ENCODE measurements at places on chromosomes 6 and 20.

GRCh38 chr6:6556738-6557503 is 31.6 kb upstream of the LY86 start:
- DNase-seq = no peak

GRCh38 chr6:100084316-100084990 is 90.4 kb upstream of the MCHR2 start:
- no peak for DNase-seq

DNA sequence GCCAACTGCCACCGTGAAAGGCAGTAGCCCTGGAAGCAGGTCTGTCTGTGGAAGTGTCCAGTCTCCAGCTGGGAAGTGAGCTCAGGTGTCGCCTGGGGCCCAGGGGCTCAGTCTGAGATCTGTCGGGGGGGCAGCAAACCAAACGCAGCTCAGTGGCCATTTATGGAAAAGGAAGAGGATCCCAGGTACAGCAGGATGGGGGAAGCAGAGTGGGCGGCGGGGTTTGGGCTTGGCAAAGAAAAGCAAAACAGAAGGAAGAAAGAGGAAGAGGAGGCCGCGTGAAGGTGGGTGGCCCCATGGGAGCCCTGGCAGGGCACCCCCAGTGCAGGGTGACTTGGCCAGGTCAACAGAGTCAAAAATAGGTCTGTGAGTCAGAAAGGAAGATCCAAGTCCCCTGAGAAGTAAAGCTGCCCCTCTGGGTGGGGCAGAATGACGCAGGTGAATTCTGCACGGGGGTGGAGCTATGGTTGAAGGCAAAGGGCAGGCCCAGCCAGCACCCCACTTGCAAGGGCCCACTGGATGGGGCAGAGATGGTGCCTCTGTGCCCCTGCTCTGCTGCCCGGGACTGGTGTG is 5.3 kb downstream of the PXDC1 start:
- DNase-seq = no peak

DNA sequence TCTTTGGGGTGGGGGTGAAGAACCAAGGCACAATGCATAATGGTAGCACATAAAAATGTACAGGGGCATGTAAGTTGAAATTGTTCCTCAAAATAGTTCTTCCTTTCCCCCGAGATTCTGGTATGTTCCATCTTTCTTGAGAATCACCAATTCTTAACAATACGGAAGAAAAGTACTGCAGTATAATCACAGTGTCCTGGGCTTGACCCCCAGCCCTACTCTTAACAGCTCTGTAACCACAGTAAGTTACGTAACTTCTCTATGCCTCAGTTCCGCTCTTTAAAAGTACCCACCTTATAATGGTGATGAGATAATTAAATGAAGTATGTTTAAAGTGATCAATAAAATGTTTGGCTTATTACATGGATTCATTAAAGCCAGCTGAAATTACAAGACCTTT is 104.5 kb downstream of the SMLR1 start:
- no peak for DNase-seq

GRCh38 chr6:138116661-138116999 is 9.4 kb upstream of the PERP start:
- DNase-seq = no peak

GRCh38 chr20:50373674-50374286 is 136.4 kb upstream of the PTPN1 start:
- peak; percentile 23 for DNase-seq

DNA sequence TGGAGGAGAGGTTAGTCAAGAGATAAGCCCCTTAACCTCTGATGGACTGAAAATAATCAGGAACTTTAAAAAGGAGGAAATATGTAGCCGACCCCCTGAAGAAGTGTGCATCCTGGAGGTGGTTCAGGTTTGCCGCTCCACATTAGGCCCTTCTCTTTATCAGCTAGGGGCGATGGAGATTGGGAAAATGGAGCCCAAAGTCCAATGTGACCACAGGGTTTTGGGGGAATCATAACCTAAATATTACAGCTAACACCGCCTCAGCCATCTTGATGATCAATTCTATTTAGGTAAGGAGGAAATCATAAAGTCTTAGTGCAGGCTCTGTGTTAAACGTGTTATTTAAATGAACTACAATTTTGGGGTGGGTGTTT is 1.2 kb downstream of the OGFRL1 start:
- DNase-seq = no peak

DNA sequence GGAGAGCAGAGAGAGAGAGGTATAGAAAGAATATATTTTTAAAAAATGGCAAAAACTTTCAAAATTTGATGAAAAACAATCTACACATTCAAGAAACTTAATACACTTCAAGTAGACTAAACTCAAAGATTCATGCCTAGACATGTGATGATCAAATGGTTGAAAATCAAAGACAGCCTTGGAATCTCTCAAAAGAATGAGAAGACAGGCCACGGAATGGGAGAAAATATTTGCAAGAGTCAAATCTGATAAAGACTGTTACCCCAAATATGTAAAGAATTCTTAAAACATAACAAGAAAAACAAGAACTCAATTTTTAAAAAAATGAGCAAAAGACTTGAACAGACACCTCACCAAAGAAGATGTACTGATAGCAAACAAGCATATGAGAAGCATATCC is 49.7 kb downstream of the THEMIS start:
- DNase-seq = no peak

GRCh38 chr6:165266191-165266590 is 43.2 kb downstream of the C6orf118 start:
- DNase-seq = no peak

- DNase-seq = peak; percentile 65
Measured at GRCh38 chr6:122008101-122008999, 391.1 kb upstream of the HSF2 start.

GRCh38 chr6:16712255-16712930 is 48.9 kb downstream of the ATXN1 start:
- DNase-seq = no peak

DNA sequence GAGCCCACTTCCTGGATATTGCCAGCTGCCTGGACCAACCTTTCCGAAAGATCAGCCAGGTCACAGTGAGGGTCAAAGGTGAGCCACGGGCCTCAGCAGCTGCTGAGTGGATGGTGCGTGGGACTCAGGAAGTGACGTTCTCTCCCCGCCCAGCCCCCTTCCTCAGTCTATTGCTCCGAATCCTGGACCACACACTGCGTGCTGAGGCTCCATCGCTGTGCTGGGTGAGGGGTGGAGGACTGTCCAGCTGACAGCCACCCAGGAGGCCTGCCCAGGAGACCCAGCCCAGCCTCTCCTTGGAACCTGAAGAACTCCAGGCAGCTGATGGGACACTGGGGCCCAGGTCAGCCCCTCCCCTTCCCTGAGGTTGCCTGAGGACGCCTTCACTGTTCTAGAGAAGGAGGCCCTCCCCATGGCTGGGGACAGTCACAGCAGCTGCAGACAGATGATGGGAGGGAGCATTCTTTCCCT is 94.4 kb upstream of the CD93 start:
- no peak for DNase-seq

GRCh38 chr20:309306-309840 is 12.0 kb downstream of the ZCCHC3 start:
- DNase-seq = peak; percentile 71

GRCh38 chr6:131688286-131688685 is 12.9 kb downstream of the OR2A4 start:
- DNase-seq = no peak

DNA sequence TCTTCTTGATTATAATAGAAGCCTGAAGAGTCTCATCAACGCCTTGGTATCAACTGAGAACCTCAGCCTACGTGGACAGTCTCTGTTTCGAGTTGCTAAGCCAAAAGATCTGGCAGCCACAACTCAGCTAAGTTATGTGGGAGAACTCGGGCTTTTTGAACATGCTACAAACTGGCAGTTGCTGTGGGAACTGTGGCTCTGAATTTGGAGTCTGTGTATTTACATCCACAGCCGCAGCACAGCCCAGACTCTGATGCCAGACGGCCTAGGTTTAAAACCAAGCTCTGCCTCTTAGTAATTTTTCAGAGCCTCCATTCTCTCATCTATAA is 35.8 kb downstream of the RIPOR2 start:
- no peak for DNase-seq

DNA sequence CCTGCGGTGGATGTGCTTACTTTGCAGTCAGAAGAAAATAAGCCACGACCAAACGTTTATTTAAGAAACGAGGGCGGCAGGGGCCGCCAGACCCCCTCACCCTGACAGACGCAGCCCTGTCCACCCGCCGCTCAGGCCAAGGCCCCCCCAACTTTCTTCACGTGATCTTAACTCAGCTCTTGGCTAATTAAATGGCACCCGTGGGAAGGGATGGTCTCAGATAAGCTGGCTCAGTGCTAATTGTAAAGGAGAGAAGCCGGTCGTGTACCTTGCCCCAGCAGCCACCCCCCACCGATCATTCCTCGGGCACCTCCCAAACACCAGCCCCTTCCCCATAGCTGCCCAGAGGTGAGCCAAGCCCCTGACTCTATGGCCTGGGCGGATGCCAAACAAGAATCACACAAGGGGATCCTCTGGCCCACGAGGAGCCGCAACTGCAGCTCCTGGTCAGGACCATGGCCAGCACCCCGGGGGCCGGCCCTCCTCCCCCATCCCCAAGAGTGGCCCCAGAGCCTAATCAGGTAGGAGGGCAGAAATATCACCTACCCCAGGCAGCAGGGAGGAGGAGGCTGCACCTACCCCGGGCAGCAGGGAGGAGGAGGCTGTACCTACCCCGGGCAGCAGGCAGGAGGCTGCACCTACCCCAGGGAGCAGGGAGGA is 11.2 kb downstream of the KCNQ2 start:
- DNase-seq = no peak

DNA sequence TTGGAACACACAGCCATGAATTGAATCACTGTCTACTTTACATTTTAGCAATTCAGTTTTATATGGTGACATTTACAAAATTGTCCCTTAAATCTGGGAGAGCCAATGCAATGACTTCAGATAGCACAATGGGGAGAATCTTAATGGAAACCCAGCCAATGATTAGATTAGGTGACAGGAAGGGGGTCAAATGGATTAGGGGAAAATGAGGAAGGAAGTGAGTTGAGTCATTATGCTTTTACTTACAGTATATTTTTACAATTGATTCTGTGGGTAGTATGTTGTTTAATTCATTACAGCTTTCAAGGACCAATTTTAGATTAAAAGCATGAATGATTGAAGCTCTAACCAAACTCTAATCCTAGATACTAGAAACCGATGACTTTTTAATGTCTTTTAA is 229.8 kb downstream of the SOX4 start:
- DNase-seq = no peak

- DNase-seq = no peak
Measured at GRCh38 chr6:11784341-11784740, 5.7 kb upstream of the ADTRP start.

- DNase-seq = no peak
Measured at GRCh38 chr6:162032620-162033019, 694.9 kb downstream of the PRKN start.

- no peak for DNase-seq
Measured at GRCh38 chr6:144353871-144354314, 68.8 kb downstream of the UTRN start.

DNA sequence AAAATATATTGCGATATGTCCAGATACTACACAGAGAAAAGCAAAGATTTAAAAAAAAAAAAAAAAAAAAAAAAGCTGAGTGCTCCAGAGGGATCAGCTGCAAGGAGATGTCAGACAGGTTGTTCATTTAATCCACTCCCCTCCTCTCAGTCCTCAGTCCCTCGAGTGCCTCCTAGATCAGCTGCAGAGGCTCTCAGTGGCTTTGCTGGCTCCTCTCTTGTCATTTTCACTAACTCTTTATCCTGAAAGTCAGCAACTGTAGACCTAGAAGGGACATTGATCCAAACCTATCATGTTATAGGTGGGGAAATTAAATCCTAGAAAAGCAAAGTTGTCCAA is 61.6 kb downstream of the KIAA0319 start:
- no peak for DNase-seq

DNA sequence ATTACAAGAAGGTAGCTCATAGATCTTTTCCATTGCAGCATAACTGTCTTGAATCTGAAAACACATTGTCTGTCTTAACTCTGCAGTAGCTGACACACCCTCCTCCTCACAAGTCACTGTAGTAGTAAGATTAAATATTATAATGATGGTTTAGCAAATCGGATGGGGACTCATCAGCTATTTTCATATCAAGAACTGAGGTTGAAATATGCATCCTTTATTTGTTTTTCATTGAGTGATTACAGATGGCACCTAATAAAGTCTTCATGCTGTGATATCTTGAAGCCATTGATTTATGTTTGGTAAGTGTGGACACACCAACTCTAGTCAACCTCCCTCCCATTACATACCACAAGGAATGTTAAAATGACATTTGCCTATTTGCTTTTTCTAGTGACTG is 267.4 kb upstream of the TAB2 start:
- no peak for DNase-seq

GRCh38 chr6:89347825-89348224 is 4.7 kb downstream of the UBE2J1 start:
- DNase-seq = peak; percentile 20

DNA sequence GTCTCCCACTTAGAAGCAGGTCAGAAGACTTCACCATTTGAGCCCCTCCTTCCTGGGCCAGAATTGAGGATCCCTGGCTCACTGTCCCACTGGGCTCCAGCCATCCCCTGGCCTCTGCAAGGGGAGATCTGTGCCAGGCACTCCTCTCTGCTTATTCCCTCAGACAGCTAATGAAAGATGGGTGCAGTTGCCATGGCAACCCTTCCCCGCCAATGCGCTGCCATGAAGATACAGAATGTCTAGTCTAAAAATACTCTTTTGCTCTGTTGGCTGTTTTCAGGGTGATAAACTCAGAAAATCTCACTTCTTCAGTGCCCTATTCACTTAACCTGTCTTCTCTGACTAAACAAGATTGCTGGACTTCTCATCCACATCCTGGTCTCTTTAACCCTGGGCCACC is 13.6 kb upstream of the TTLL2 start:
- DNase-seq = no peak

- no peak for DNase-seq
Measured at GRCh38 chr6:5142915-5143314, 57.8 kb downstream of the PPP1R3G start.

DNA sequence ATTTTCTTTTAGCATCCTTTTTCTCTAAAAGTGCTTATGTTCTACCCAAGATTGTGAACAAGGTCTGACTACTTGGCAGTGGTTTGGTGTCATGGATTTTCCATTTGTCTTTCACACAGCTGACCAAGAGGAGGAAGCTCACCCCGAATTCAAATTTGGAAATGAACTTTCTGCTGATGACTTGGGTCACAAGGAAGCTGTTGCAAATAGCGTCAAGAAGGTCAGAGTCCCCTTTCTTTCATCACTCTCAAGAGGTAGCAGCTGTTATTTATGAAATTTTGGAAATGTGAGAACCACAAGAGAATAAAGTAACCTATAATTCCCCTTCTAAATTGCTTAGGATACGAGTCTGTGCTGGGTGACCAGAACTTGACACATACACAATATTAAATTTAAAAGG is 113.0 kb upstream of the LAMP5 start:
- DNase-seq = no peak

GRCh38 chr6:35218021-35218420 is 4.3 kb downstream of the SCUBE3 start:
- peak; percentile 71 for DNase-seq

Measured in foreskin fibroblast (primary cell).